ENCODE measurements at places on chromosomes 1 and 21.

- no peak for DNase-seq
These were observed 58.0 kb downstream of the CLIC6 start for GRCh38 chr21:34726627-34727337.

- DNase-seq = no peak
These were observed 18.3 kb upstream of the RBBP5 start for GRCh38 chr1:205140113-205140512.

DNA sequence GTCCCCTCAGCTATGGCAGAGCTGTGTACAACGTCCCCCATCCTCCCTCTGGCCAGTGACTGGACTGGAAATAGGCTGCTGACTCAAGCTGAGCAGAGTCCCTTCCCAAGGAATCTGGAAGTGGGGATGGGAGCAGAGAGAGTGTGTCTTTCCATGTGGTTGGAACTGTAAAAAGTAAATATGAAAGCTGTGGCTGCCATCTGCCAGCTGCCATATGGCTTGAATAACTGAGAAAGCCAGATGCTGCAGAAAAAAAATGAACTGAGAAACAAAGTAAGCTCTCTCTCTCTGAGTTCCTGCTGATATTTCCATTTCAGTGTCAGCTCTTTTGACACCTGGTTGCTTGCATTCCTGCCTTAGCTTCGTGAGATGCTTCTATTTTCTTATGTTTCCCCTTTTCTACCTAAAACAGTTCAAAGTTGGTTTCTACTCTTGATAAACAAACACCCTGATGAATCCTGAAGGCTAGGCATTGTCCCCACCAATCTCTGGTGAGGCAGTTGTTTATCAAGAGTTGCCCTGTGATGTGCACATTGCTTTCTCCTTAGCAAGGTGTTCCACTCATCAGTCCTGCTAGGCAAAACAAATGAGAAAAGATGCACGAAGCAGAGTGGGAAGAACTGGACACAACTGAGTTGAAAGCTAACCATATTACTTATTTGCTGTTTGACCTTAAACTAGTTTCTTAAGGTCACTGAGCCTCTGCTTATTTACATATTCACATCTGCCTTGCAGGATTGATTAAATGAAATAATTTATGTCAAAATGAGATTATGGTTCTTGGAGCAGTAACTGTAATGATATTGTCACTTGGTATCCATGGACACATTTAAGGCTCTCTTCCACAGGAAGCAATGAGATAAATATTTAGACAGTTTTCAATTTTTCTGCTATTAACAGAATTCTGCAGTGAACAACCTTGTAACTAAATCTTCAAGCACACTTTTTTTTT is 16.6 kb upstream of the DR1 start:
- DNase-seq = no peak

GRCh38 chr1:68043443-68044090 is 6.9 kb downstream of the DIRAS3 start:
- DNase-seq = no peak

GRCh38 chr1:118961156-118961555 is 27.0 kb downstream of the TBX15 start:
- DNase-seq = no peak

DNA sequence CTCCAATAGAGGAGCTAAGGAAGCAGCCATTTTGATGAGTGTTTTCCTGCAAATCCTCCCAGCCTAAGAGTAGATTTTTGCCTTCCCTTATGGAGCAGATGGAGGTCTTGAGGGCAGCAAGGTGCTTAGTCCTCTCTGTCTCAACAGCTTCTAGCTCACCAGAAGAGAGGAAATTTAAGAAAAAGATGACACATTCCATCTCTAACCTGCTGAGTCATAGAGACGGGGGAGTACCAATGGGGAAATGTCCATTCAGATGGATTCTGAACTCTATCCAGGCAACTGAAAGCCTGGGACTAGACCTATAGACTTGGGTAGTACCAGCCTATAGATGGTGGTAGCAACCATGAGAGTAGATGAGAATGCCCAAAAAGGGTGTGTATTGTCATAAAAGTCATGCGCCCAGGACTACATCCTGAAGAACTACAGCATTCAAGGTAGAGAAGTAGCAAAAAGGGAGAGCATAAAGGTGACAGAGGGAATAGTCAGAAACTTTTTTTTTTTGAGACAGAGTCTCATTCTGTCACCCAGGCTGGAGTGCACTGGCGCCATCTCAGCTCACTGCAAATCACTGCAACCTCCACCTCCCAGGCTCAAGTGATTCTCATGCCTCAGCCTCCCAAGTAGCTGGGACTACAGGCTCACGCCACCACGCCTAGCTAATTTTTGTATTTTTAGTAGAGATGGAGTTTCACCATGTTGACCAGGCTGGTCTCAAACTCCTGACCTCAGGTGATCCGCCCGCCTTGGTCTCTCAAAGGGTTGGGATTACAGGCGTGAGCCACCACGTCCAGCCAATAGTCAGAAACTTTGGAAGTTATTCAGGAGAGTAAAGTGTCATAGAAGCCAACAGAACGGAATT is 10.7 kb upstream of the ELOA start:
- DNase-seq = no peak

- peak; percentile 23 for DNase-seq
These were observed 9.0 kb downstream of the CLDN19 start for GRCh38 chr1:42730988-42731387.

GRCh38 chr1:11784993-11785769 is 20.6 kb downstream of the MTHFR start:
- peak; percentile 30 for DNase-seq

DNA sequence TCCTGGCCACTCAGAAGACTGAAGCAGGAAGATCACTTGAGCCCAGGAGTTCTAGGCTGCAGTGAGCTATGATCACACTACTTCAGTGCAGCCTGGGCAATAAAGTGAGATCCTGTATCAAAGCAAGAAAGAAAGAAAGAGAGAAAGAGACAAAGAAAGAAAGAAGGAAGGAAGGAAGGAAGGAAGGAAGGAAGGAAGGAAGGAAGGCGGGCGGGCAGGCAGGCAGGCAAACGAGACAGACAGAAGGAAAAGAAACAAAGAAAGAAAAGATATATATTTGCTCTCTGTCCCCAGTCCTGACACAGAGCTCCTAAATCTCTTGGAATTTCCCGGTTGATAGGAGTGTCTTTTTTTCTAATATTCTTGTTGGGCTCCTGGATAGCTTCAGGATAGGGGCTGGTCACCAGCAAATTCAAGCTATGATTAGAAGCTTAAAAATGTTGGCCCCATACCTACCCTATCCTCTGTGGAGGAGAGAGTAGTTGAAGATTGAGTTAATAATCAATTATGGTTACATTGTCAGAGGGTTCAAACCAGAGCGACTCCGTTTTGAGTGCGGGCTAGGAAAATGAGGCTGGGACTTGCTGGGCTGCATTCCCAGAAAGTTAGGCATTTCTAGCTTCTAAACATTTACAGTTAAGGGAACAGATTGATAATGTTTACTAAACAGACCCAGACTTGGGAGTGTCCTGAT is 3.3 kb upstream of the MIGA1 start:
- DNase-seq = no peak

- no peak for DNase-seq
These were observed 54.7 kb downstream of the UMODL1 start for GRCh38 chr21:42125571-42126544.

DNA sequence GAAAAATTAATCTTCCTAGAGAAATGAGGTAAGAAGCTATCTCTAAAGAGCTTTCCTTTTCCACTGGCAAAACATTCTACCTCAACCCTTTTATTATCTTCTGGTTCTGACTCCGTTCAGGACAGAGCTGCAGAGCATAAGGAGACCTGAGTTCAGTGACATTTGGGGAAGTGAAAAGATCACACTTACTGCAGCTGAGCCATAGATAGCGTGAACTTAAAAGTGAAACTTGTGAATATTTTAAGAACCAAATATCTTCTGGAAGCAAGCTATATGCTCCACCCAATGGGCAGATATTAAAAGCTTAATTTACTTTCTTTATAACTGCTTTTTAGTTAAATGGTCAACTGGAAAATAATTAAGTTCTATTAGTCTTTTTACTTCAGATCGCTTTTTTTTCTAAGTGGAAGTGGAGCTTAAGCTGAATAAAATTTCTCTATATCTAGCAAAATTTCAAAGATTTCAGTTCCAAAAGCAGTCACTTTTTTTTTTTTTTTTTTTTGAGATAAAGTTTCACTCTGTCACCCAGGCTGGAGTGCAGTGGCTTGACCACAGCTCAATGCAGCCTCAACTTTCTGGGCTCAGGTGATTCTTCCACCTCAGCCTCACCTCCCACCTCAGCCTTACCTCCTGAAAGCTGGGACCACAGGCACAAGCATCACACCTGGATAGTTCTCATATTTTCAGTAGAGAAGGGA is 11.9 kb downstream of the PTPN22 start:
- DNase-seq = no peak

DNA sequence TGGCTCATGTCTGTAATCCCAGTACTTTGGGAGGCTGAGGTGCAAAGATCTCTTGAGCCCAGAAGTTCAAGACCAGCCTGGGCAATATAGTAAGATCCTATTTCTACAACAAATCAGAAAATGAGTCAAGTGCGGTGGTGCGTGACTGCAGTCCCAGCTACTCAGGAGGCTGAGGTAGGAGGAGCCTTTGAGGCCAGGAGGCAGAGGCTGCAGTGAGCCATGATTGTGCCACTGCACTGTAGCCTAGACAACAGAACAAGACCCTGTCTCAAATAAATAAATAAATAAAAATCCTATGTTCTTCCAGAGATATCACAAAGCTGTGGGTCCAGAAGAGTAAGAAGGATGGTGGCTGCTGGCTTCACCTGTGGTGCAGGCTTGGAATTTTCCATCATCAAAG is 22.1 kb downstream of the CDA start:
- DNase-seq = no peak

- DNase-seq = no peak
These were observed 132.6 kb upstream of the COA6 start for GRCh38 chr1:234240680-234241079.

DNA sequence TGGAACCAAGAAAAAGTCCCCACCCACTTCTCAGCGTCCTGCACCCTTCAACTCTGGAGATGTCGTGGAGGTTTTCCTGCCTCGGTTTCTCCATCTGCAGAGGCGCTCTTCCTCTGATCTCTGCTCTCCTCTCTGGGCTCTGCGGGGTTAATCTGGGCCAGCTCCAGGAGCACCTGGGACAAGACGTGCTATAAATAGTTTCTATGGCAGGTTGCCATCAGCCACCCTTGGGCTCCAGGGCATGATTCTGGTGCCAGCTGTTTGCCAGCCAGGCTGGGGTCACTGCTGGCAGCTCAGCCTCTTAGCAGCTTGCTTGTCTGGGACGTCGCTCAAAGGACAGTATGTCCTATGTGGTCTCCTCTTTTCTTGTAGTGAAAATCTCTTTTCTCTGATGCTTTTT is 137.1 kb downstream of the ACTL8 start:
- no peak for DNase-seq

GRCh38 chr1:229297746-229298145 is 26.8 kb downstream of the RAB4A start:
- no peak for DNase-seq

GRCh38 chr1:225508538-225509375 is 80.9 kb upstream of the LBR start:
- DNase-seq = no peak

DNA sequence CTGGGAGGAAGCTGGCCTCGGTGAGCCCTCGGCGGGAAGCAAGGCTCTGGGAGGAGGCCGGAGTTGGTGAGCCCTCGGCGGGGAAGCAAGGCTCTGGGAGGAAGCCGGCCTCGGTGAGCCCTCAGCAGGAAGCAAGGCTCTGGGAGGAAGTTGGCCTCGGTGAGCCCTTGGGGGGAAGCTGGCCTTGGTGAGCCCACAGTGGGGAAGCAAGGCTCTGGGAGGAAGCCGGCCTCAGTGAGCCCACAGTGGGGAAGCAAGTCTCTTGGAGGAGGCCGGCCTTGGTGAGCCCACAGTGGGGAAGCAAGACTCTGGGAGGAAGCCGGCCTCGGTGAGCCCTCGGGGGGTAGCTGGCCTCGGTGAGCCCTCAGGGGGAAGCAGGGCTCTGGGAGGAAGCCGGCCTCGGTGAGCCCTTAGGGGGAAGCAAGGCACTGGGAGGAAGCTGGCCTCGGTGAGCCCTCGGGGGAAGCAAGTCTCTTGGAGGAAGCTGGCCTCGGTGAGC is 36.0 kb downstream of the KRTAP10-1 start:
- no peak for DNase-seq

DNA sequence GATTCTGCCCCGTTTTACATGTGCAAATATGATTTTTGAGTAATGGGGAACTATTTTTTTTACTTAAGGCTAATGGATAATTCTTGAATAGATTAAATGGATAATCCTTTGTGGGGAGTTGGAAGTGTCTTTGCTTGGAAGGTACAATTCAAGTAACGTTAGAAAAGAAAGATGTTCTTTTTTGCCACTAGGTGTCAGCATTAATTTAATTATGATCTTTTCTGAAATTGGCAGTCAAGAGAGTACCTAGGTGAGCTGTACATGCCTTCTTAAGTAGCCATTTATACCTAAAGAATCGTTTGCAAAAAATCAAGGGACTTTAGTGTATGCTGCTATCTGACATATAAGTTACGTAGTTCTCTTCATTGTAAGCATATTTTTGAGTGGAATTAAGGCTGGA is 2.2 kb downstream of the FBXO28 start:
- no peak for DNase-seq

GRCh38 chr1:240621249-240621648 is 9.3 kb upstream of the GREM2 start:
- DNase-seq = no peak

DNA sequence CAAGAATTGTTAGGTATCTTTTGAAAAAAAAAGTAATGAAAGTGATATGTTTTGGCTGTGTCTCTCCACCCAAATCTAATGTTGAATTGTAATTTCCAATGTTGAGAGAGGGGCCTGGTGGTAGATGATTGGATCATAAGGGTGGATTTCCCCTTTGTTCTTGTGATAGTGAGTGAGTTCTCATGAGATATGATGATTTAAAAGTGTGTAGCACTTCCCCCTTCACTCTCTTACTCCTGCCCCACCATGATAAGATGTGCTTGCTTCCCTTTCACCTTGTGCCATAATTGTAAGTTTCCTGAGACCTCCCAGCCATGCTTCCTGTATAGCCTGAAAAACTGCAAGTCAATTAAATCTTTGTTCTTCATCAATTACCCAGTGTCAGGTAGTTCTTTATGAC is 70.7 kb downstream of the XCL2 start:
- no peak for DNase-seq

DNA sequence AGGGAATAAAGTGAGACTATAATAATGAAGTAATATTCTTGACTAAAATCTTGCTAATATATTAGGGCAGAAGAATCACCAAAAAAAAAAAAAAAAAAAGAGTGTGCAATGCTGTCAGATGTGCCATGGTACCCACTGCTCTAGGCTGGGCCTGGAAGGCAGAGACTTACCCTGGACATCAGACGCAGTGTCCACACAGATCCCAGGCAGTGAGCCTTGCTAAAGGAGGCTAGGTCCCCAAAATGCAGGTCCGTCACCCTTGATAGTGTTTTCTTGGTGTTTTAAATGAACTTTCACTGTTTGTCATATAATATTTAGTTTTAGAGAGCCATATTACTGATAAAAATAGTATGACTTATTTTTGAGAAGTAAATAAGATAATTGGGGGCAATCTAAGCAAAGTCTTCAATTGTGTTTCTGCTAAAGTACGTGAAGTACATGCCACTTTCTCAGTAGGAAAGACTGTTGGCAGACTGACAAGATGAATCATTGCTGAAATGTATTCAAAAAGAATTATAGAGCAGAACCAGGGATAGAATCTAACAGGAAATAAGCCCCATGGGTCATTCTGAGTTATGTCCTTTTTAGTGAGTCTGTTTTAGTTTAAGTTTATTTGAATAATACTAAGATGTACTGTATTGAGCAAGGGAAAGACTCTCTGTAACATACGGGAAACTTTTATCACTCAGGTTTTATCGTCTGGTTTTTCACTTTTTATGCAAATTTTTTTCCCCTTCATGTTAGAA is 74.6 kb upstream of the PDC start:
- DNase-seq = no peak

- DNase-seq = no peak
These were observed 458.4 kb upstream of the LRRC7 start for GRCh38 chr1:69109277-69109676.

- DNase-seq = no peak
These were observed 40.0 kb downstream of the S1PR1 start for GRCh38 chr1:101276818-101277217.
